ENCODE measurements at places on chromosomes 1 and 21. TPM values are rescaled to one million over a fixed set of nuclear protein-coding genes. Genes with fewer than 3 reads are reported as not detected.

NBPF4 gene
- not detected for total RNA-seq

TCHH gene
- total RNA-seq = not detected

TEX38 gene
- not detected for total RNA-seq

BRINP3 gene
- not detected for total RNA-seq

CD101 gene
- 0.10 TPM for total RNA-seq

SLC6A9 gene
- total RNA-seq = 0.65 TPM

BSND gene
- total RNA-seq = not detected

PPFIA4 gene
- under 0.01 TPM for total RNA-seq

C1QB gene
- not detected for total RNA-seq

CLIC6 gene
- total RNA-seq = not detected

SLC6A17 gene
- total RNA-seq = 0.76 TPM

NCF2 gene
- 0.10 TPM for total RNA-seq

SPRR1A gene
- total RNA-seq = not detected

RIMKLA gene
- total RNA-seq = under 0.01 TPM

PTGFR gene
- total RNA-seq = under 0.01 TPM

All from vein endothelial cell (primary cell).